ENCODE measurements at places on chromosomes 7 and 10.

DNA sequence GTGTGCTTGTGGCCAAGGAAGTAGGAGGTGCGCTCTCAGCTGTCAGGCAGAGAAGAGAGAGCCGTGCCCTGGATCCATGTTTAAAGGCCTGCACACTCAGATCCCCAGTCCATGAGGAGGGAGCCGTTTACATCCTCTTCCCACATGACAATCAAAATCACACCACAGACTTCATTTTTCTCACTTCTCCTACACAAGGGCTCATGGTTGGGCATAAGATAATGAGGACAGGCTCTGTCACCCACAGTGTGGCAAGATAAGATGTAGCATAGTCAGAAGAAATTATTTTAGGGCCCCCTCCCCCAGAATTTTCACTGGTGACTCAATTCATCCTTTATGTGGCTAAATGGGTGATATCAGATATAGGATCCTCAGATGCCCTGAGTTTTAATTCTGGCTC is 35.9 kb upstream of the INHBA start:
- DNase-seq, result no peak

GRCh38 chr7:134593530-134594392 is 44.9 kb downstream of the AKR1B15 start:
- DNase-seq, result no peak

GRCh38 chr7:149459201-149459539 is 1.7 kb downstream of the ZNF777 start:
- no peak for DNase-seq

- DNase-seq, result no peak
Observed at GRCh38 chr10:14687340-14687739, 87.4 kb downstream of the FAM107B start.
